ENCODE measurements at places on chromosomes 6 and 20.

- DNase-seq: no peak
These were observed 14.4 kb downstream of the SNRPC start for GRCh38 chr6:34771727-34772126.

DNA sequence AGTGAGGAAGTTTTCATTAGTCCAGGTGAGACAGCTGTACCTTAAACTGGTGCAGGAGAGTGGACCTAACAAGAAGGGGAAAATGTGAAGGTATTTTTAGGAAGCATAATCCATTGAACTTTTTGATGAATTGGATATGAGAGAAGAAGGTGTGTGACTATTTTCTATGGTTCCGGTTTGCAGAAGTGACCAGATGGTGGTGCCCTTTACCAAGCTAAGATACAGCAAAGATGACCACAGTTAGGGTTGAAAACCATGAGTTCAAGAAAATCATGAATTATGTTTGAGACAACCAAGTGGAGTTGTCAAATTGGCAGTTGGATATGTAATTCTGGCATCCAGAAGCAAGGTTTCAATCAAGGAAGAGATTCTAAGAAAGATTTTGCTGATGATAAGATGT is 61.9 kb upstream of the NRSN1 start:
- no peak for DNase-seq

DNA sequence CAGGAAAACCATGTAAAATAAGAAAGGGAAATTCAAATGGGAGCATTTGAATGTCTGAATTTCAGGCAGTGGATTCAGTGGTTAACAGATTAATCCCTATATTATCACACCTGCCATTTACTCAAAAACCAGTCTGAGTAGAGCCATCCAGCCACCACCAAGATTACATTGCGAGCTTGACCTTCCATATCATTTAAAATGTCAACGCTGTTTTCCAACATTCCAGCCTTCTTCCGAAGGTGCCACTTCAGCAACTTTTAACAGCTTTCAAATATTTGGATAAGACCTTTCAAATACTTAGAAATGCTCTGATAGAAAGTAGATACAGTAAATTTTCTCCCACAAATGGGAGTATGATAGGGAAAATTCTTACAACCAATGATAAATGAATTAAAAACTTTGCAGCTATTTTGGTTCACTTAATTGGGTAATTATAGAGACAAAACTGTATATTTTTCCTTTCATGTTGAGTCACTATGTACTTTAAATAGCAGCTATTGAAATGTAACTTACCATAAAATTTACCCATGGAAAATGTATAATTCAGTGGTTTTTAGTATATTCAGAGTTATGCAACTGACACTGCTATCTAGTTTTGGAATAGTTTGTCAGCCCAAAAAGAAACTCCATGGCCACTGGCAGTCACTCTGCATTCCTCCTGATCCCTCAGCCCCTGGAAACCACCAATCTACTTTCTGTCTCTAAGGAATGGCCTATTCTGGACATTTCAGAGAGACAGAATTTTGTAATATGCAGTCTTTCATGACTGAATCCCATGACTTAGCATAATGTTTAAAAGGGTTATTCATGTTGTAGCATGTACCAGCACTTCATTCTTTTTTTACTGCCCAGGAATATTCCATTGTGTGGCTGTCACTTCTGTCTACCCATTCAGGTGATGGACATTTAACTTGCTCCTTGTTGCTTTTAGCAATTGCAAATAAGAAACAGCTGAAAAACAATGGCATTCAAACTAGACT is 21.5 kb downstream of the EZR start:
- DNase-seq: no peak

- no peak for DNase-seq
These were observed 54.0 kb downstream of the IL20RA start for GRCh38 chr6:136990754-136991153.

GRCh38 chr6:74642101-74642500 is 563.8 kb downstream of the COL12A1 start:
- DNase-seq: no peak

- no peak for DNase-seq
These were observed 10.4 kb downstream of the MOCS1 start for GRCh38 chr6:39923861-39924260.

DNA sequence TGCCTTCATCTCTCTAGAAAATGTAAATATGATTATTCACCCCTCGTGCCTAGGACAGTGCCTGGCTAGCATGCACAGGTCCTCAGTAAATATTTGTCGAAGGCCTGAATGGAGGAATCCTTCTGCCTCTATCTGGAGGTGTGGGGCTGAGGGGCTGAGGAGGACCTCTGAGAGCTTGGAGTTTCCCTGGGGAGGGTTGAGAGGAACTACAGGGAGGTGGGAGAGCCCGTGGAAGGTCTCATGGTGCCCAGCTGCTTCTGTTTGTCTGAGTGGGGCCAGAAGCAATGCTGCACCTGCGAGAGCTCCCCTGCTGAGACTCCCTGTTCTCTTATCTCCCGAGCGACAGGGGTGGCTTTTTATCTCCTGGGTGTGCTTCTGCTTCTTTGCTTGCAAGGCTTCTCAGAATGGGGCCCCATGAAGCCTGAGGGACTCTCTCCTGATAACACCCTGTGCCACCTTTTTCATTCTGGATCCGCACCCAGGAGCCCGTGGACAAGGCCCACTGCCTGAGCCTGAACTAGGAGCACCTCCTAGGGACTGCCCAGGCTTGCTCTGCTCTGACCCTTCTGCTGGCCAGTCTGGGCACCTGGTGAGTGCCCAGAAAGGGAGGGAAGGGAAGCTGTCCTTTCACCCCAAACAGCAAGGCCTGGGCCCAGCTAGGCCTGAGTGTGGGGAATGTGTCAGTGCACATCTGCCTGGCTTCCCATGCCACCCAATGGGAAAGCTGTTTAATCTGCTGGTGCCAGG is 2.4 kb downstream of the SLC29A1 start:
- DNase-seq: no peak

- no peak for DNase-seq
These were observed 18.7 kb downstream of the BTN3A1 start for GRCh38 chr6:26420688-26421171.

DNA sequence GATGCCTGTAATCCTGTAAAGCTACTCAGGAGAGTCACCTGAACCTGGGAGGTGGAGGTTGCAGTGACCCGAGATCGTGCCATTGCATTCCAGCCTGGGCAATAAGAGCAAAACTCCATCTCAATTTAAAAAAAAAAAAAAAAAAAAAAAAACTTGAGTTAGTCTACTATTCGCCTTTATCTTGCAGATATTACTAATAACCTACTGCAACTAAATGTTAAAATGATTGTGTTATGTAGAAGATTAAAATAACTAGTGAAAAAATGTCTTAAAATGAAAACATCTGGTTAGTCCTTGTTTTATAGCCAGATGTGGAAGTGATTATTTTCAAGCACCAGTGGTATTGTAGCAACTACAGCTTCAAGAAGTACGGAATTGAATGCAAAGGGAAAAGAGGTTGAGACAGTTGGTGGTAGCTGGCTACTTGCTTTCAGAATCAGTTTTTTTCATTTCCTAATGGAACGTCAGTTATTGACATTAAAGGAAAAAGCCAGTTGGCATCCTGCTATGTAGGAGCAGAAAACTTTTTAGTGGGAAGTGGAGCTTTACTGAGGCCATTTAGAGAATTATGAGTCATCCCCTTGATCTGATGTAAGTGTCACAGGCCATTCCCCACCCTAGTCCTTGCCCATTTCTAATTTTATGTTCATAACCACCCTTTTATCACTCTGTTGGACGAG is 43.8 kb upstream of the DYNLRB1 start:
- no peak for DNase-seq

- no peak for DNase-seq
These were observed 423.6 kb downstream of the BCKDHB start for GRCh38 chr6:80530103-80530502.

- DNase-seq: peak; percentile 54
These were observed 42.0 kb upstream of the PLCG1 start for GRCh38 chr20:41095110-41095969.

- no peak for DNase-seq
These were observed 153.5 kb upstream of the SCGN start for GRCh38 chr6:25498505-25498904.

- DNase-seq: no peak
These were observed 111.7 kb upstream of the PTPRK start for GRCh38 chr6:128632131-128632530.

GRCh38 chr6:113888493-113888892 is 31.3 kb downstream of the MARCKS start:
- DNase-seq: no peak

- DNase-seq: no peak
These were observed 147.1 kb upstream of the MARCKS start for GRCh38 chr6:113709936-113710509.

- DNase-seq: no peak
These were observed 69.8 kb upstream of the TINAG start for GRCh38 chr6:54238396-54238795.

- DNase-seq: no peak
These were observed 230.9 kb downstream of the SYNDIG1 start for GRCh38 chr20:24700166-24700860.

DNA sequence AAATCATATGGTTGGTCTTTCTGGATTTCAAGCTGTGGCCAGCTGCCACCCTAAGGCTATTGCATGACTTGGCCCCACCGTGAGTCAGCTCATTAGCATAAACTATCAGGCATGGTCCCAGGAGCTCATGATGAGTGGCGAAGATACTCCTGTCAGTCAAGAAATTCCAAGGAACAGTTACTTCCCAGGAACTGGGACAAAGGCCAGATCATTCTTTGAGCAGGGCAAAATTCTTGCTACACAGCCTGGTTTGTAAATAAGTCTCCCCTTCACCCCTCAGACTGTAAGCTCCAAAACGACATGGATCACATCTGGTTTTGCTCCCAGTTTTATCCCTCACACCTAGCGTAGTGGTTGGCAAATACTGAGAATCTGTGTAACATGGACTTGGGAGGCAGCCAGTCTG is 33.0 kb upstream of the KIAA1586 start:
- no peak for DNase-seq

DNA sequence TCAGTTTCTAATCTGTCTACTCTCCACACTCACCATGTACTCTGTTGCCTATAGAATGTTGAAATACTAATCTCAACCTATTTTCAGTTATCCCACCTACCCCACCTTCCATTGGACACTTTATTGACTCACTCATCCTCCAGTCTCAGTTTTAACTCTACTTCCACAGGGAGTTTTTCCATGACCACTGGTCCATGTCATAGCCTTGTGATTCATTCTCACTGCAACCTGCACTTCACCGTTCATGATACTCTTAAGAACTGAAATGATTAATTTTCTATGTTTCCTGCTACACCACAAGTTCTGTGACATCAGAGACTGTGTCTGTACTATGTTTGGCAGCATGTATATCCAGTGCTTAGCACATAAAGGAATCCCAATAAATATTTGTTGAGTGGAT is 122.8 kb upstream of the HSF2 start:
- DNase-seq: no peak

GRCh38 chr6:160431791-160432404 is 83.7 kb downstream of the SLC22A3 start:
- no peak for DNase-seq

DNA sequence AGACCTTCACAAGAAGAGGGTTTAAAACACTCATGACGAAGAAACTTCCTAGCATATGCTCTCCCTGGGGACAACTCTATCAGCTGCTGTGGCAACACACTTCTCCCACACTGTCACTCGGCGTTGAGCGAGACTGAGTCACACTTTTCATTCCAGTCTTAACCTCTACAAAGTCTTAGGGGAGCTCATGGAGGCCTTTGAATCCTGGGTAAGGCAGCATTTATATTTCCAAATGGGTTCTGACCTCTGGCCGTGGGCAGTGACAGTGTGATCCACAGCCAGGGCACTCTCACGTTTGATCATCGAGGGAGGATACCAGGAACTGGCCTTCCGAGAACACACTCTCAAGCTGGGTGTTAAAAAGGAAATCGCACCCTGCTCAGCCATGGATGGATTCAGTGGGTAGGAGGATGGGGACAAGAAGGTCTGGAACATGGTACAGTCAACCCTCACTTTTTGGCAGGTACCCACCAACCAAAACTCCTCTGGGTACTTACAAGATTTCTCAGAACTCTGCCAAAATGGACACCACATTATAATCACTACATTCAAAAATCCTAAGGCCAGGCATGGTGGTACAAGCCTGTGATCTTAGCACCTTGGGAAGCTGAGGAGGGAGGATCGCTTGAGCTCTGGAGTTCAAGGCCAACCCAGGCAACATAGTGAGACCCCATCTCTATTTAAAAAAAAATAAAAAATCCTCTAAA is 19.6 kb downstream of the RRBP1 start:
- peak; percentile 30 for DNase-seq

DNA sequence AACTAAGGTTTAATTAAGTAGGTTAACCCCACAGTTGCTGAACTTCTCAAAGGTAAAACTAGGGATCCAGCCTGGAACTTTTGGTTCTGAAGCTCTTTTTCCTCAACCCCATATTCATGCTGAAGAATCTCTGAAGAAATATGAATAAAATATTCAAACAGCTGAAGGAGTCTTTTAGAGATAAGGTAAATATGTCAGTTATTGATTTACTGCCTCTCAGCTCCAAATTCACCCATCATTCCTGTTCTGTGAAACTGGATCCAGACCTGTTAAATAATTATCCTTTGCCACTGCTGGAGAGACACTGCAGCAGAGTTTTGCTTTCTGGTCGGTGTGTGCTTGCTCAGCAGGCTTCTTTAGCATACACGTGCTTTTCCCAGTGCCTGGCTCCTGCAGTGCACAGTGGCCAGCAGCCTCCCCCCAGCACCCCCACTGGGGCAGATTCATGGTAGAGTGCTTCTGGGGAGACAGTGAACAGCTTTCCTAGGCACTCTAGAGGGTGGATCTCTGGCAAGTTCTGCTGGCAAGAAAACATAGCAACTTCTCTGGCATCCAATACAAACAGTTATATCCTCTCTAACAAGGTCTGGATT is 62.0 kb upstream of the BCLAF1 start:
- DNase-seq: no peak

- no peak for DNase-seq
These were observed 8.8 kb upstream of the RSPH3 start for GRCh38 chr6:159008656-159009288.

- DNase-seq: no peak
These were observed 52.9 kb upstream of the UFL1 start for GRCh38 chr6:96468681-96469224.

DNA sequence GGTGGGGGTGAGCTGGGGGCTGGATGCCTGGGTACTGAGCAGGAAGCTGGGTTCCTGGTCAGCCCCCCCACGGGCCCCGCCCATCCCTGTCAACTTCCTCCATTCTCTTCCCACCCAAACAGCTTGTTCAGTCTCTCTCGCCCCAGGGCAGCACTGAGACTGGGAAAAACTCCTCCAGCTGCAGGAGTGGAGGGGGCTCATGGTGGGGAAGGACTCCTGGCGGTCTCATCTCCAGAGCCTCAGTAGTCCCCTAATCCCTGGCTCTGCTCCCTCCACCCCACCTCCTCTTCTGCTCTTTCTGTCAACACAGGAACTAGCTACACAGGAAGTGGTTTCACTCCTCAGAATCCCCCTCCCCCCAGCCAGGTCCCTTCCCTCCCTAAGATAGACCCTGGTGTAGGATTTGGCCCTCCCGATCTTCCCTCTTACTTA is at the start of gene GPSM3:
GPSM3 (minus strand) TSS at position 36 of the 432 bp plus-strand sequence. CDS start 130 bp downstream, outside the sequence.
- DNase-seq: peak; percentile 63

All from activated CD4-positive, alpha-beta T cell treated with anti-CD3 and anti-CD28 coated beads, Interleukin-2, amount 50 U/mL, for 48 hours (primary cell).